ENCODE measurements at places on chromosomes 3 and 15. TPM values are rescaled to one million over a fixed set of nuclear protein-coding genes. Genes with fewer than 3 reads are reported as not detected.
A peak's percentile ranks its signal among the peaks of the same experiment; 100 is the strongest.

- no peak for DNase-seq
Observed at GRCh38 chr3:51816723-51817122, 37.7 kb upstream of the IQCF6 start.

- DNase-seq = no peak
Observed at GRCh38 chr15:65816441-65816840, 24.3 kb upstream of the DENND4A start.

DNA sequence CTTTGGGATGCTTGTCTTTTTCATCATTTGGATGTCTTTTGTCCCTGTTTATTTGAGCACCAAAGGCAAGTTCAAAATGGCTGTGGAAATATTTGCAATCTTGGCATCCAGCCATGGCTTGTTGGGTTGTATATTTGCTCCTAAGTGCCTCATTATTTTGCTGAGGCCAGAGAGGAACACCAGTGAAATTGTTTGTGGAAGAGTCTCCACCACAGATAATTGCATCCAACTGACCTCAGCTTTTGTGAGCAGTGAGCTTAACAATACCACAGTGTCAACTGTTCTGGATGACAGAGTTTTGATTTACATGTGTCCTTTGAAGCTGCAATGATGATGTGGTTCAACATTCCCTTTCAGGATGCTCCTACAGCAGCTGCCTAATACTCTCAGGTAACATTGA lies 83.0 kb upstream of the KCNAB1 start:
- no peak for DNase-seq

- no peak for DNase-seq
Observed at GRCh38 chr15:61644550-61644949, 415.4 kb upstream of the RORA start.

- no peak for DNase-seq
Observed at GRCh38 chr3:115855911-115856310, 232.6 kb downstream of the GAP43 start.

- no peak for DNase-seq
Observed at GRCh38 chr3:12780751-12781150, 15.7 kb upstream of the CAND2 start.

GRCh38 chr3:129230311-129231019 lies 18.9 kb upstream of the COPG1 start:
- no peak for DNase-seq

GRCh38 chr15:73054417-73054953 lies 2.2 kb downstream of the NEO1 start:
- DNase-seq = no peak

DNA sequence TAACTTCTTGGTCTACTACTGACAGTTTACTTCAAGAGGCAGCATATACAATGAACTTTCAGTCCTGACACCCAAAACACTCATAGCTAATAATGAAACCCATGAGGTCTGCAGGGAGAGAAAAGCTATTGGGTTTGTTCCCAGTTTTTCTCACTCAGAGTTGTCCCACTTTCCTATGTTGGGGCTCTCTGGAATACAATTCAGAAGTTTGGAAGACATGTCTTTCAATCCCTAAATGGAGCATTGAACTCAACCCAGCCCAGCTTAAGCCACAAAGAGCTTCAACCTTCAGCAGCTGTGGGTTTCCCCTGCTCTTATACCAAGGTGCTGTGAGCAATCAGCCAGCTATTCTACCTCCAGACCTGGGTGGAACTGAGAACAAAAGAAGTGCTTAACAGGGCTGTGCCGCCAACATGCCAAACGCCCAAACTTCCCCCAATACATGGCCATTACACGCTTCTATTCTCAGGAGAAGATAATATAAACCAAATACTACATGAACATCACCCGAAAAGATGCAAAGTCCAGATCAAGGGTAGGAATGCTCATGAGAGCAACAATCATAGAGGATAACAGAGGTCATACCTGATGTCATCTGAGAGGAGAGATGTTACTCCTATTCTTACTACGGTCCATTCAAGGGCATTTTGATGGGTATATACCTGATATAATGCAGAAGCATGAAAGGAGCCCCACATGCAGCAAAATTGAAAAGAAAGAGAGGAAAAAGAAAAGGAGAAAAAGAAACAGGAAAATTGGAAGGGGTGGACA lies 131.2 kb upstream of the TGFBR2 start:
- DNase-seq = no peak

DNA sequence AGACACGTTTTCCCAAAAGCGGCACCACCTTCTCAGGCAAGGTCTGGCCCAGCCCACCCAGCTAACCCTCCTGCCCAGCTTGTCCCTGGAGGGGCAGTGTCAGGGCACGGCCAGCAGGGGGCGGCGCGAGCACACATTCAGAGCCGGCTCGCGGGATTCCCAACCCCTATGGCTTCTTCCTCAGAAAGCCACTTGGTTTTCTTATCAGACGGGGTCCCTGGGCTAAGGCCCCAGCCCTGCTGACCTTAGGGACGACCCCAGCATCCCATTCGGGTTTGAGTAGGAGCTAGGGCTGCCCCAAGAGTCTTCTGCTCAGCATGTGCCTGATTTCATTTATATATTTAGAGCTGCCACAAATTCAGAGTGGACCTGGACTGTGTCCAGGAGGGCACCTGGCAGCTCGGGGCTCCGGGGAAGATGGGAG lies 14.5 kb downstream of the RLBP1 start:
- peak; percentile 91 for DNase-seq

GRCh38 chr15:66387163-66388042 lies 691 bp downstream of the MAP2K1 start:
- peak; percentile 91 for DNase-seq

DNA sequence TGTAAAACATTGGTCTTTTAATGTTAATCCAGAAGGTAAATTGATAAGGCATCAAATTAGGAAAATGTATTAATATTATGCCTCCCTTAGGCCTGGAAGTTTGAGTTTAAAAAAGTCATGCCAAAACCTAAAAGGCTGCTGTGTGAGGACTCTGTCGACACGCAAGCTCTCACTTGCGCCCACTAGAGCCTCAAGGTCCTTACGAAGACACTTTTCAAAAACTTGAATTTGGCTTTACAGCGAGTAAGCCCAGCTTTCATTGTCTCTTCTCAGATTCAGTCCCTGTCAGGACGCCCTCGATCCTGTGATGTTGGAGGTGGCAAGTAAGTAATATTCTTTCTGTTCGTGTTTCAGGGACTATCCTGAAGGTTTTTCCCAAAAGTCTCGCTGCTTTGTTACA lies 89.7 kb downstream of the CRTC3 start:
- no peak for DNase-seq

- no peak for DNase-seq
Observed at GRCh38 chr3:171000281-171000680, 26.2 kb downstream of the SLC2A2 start.

GRCh38 chr3:46661776-46662766 lies 31.4 kb downstream of the ALS2CL start:
- no peak for DNase-seq

DNA sequence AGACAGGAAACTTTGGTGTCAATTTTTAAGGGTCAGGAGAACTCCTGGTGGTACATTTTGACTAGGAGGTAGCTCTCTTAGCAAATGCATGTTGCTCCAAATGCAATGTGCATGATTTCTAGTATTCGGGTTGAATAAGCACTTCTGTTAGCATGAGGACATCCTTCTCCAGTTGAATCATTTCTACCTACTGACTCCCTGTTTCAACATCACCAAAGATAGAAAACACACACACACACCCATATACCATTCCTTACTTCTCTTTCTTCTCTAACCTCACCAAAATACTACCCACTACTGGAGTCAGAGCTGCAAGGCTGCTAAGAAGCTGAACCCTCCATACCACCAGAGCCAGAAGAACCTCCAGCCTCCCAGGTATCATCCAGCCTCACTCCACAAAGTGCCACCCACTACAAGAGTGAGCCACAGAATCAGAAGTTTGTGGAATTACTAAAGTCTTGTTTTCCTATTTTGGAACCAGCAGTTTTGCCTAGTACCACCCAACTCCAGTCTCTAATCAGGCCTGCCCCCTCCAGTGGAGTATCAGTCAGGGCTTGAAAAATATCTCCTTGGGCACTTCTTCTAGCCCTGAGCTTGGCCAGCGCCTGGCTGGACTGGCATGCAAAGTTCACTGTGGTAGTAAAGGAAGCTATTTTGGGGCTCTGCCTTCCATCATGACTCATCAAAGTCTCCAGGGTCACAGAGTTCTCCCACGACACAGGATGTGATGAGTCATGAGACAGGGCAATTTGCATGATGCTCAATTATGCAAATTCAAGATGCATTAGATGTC lies 110.3 kb downstream of the CYP19A1 start:
- peak; percentile 85 for DNase-seq

- no peak for DNase-seq
Observed at GRCh38 chr3:173690542-173691180, 293.1 kb downstream of the NLGN1 start.

DNA sequence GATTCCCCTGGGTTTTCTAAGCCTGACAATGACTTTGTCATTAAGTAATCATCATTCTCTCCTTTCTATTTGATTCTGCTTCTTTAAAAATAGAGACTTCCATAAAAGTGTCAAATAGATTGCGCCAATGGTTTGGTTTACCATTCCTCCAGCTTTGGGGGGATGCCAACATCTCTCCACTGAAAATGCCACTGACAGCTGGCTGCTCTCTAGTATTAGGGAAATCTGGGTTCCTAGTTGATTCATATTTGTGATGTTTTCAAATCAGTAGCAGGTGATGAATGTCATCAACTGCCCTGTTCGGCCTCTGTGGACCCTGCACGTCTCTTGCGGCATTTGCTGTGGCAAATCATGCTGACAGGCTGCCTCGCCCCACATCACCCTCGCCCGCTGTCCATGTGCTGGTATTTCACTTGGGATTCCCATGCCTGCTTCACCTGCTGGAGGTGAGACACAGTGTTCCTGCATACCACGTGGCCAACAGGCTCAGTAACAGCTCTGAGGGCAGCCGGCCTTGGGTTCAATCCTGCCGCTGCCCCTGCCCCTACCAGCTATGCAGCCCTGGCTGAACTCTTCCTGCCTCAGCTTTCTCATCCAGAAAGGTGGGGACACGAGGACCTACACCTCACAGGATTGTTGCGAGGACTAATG lies 28.1 kb downstream of the ZXDC start:
- DNase-seq = peak; percentile 12

GRCh38 chr3:171967137-171967783 lies 72.1 kb upstream of the FNDC3B start:
- DNase-seq = no peak

DNA sequence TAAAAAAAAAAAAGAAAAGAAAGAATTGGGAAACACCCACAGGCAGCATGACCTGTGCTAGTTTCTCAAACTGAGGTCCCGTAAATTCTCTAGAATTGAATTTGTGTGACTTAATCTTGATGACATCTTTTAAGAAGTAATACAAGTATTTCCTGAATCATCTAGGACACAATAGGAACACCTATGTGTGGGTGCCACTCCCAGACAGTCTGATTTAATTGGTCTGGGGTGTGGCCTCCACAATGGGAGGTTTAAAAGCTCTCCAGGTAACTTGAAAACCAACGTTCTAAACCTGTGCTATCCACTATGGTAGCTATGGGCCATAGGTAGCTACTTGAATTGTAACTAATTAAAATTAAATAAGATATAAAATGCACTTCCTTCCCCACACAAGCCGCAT lies 28.1 kb downstream of the CFAP92 start:
- DNase-seq = no peak

- DNase-seq = no peak
Observed at GRCh38 chr3:98902351-98902740, 851 bp upstream of the DCBLD2 start.

GRCh38 chr15:99100245-99101173 lies 4.4 kb upstream of the SYNM start:
- DNase-seq = peak; percentile 94

DNA sequence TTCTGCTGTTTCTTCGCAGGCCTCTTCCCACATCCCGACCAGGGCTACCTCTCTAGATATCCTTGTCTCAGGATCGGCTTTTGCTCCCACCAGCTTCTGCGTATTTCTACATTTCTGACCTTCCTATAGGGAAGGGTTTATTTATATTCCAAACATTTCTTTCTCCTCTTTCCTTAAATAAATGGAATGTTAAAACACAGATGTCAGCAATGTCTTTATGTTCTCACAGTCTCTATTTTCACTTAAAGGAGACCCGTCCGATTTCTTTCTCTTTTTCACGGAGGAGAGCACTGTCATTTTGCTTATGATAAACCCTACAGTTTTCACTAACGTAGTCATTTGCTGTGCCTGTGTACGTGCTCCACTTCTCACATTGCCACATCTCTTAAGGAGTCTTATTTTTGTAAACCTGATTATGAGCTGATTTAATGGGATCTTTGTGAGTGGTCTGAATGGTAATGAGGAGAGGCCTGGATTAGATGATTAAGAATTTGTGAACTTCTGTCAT lies 630 bp downstream of the KIF15 start:
- no peak for DNase-seq

DNA sequence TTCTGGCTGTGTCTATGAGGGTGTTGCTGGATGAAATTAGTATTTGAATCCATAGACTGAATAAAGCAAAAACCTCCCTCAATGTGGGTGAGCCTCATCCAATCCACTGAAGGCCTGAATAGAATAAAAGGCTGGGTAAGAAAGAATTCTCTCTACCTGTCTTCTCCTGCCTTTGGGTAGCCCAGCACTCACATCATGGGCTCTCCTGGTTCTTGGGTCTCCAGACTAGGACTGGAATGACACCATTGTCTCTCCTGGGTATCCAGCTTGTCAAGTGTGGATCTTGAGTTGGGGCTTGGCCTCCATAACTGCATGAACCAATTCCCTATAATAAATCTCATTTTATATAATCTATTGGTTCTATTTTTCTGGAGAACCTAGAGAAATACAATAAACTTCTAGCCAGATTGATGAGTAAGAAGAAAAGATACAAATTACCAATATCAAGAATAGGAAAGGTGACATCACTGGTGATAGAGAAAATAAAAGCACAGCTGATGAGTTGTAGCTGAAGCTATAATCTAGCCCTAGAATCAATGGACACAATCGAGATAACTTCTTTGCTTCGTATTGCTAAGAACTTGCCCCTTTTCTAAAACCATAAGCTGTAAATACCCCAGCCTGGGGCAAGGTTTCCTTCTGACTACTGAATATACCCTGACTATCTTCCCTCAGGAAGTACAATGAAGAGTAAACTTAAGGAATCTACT lies 106.4 kb downstream of the ANO10 start:
- no peak for DNase-seq

Gene RTP1
- total RNA-seq = not detected

Gene STRIT1
- total RNA-seq = not detected

Gene SAMMSON
- 0.33 TPM for total RNA-seq

Gene RASGRF1
- 0.09 TPM for total RNA-seq
